Upper lobe of left lung (tissue), 6 donors: ENCODE measurements at places on chromosomes 11 and 22. TPM values are rescaled to one million over a fixed set of nuclear protein-coding genes. Genes with fewer than 3 reads are reported as not detected.

Gene TMEM109
- 153 TPM for total RNA-seq

Gene KCNQ1
- total RNA-seq: 18.0 TPM

GRCh38 chr11:2192435-2192834 is 20.8 kb upstream of the TH start:
- no peaks in the 10 kb centered on the region for H3K36me3 ChIP-seq
- no peaks in the 10 kb centered on the region for H3K27me3 ChIP-seq
- peaks cover 17% of the 10 kb centered on the region for H3K4me1 ChIP-seq
- DNase-seq: no peak

DNA sequence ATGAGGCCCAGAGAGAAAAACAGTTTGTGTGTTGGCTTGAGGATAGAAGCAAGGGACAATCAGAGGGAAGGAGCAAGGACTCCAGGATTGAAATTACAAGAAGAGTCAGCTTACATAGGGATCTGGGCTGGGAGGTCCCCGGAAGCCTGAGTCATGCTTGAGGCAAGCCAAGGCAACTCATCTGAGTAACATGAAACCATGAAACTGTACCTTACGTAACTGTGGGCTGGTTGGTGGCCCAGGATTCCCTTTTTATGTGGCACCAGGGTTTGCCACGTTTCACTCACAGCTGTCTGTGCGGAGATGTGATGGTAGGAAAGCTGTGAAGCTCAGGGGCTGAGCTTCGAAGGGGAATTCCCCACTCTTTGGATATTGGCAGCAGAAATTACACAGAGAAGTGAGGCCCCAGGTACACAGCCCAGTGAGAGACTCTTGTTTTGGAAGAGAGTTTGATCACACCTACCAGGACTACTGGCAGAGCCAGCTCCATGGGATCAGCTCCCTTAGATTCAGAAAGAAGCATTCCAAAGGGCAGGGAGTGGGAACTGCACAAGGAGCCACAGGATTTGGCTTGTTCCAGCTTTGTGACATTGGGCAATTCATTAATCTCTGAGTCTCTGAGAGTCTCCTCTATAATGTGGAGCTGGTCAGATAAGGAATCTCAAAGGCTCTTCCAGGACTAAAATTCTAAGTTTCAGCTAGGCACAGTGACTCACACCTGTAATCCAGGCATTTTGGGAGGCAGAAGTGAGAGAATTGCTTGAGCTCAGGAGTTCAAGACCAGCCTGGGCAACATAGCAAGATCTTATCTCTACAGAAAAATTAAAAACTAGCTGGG is 7.8 kb downstream of the SLC5A1 start:
- no peaks in the 10 kb centered on the region for H3K4me1 ChIP-seq
- H3K4me3 ChIP-seq: no peak overlapping the region
- no peak overlapping the region for H3K27ac ChIP-seq
- H3K36me3 ChIP-seq: no peaks in the 10 kb centered on the region
- no peak for DNase-seq

DNA sequence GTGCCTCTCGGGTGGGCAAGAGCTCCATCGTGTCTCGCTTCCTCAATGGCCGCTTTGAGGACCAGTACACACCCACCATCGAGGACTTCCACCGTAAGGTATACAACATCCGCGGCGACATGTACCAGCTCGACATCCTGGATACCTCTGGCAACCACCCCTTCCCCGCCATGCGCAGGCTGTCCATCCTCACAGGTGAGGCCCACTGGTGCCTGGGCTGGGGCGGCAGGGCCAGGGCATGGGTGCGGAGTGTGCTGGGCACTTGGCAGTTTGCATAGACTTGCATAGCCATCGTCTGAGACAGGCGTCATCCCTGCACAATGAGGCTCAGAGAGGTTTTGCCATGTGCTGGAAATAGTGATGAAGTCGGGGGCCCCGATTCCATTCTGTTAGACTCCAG is 6.3 kb downstream of the RASD2 start:
- no peak overlapping the region for H3K27ac ChIP-seq
- H3K36me3 ChIP-seq: no peaks in the 10 kb centered on the region
- H3K4me1 ChIP-seq: no peaks in the 10 kb centered on the region
- H3K27me3 ChIP-seq: no peaks in the 10 kb centered on the region

DNA sequence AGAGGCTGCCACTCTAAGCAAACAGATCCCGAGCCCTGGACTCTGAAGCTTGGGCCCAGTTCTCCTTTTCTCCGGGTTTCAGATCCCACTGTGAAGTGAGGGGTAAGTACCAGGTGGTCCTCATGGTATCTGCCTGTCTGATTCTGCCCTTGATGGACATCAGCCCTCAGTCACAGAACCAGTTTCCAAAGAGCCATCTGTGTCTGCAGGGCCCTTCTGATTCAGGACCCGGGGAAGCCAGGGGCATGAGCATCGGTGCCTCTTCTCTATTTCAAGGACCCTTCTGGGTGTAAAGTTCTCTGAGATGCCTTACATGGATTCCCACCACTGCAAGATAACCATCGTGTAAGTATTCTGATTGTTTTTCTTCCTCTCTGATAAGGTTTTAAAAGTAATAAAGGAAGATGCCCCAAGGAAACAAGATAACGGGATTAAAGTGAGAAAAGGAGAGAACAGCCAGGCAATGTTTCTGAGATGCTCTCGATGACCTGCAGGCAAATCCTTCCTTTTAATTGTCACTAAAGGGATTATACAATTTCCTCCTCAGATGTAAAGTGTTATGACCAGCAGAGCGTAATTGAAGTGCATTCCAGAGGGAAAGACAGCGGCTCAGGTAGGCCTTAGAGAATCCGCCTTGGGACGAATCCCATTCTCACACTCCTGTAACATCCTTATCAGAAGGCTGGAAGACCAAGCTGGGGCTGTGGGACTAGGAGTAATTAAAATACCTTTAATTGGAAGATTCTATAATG is 924.3 kb downstream of the TBC1D22A start:
- no peaks in the 10 kb centered on the region for H3K36me3 ChIP-seq
- H3K27me3 ChIP-seq: no peaks in the 10 kb centered on the region
- no peaks in the 10 kb centered on the region for H3K4me1 ChIP-seq
- H3K4me3 ChIP-seq: no peak overlapping the region
- DNase-seq: no peak

DNA sequence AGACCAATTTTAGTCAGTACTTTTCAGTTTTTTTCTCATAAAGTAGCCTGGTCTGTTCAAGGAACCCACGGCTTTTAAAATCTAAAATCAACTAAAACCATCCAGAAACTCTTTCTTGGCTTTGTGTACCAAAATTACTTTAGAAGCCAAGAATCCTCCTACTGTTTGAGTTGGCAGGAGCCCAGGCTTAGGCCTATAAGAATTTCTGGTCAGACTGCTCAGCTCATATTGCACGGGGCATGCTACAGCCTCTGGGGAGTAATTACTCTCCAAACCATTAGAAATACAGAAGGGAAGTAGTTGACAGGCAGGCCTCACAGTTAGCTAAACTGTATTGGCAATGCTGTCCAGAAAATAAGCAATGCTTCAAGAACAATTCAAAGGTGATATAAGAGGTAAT is 1862.9 kb upstream of the RAG2 start:
- DNase-seq: peak; percentile 74
- no peak overlapping the region for H3K27ac ChIP-seq
- H3K4me3 ChIP-seq: no peak overlapping the region
- H3K4me1 ChIP-seq: no peaks in the 10 kb centered on the region

- H3K27me3 ChIP-seq: no peaks in the 10 kb centered on the region
- H3K4me3 ChIP-seq: no peak overlapping the region
- H3K4me1 ChIP-seq: no peaks in the 10 kb centered on the region
- no peak for DNase-seq
- no peak overlapping the region for H3K27ac ChIP-seq
- H3K36me3 ChIP-seq: no peaks in the 10 kb centered on the region
Measured at GRCh38 chr11:77400775-77401449, 73.0 kb downstream of the PAK1 start.

GRCh38 chr11:29282088-29282487 is 734.7 kb downstream of the KCNA4 start:
- H3K36me3 ChIP-seq: no peaks in the 10 kb centered on the region
- no peaks in the 10 kb centered on the region for H3K4me1 ChIP-seq
- no peak overlapping the region for H3K27ac ChIP-seq
- H3K27me3 ChIP-seq: no peaks in the 10 kb centered on the region
- H3K4me3 ChIP-seq: no peak overlapping the region

GRCh38 chr11:131036514-131036913 is 120.2 kb upstream of the SNX19 start:
- H3K4me1 ChIP-seq: no peaks in the 10 kb centered on the region
- H3K36me3 ChIP-seq: no peaks in the 10 kb centered on the region
- no peak for DNase-seq
- no peak overlapping the region for H3K4me3 ChIP-seq
- H3K27ac ChIP-seq: no peak overlapping the region

DNA sequence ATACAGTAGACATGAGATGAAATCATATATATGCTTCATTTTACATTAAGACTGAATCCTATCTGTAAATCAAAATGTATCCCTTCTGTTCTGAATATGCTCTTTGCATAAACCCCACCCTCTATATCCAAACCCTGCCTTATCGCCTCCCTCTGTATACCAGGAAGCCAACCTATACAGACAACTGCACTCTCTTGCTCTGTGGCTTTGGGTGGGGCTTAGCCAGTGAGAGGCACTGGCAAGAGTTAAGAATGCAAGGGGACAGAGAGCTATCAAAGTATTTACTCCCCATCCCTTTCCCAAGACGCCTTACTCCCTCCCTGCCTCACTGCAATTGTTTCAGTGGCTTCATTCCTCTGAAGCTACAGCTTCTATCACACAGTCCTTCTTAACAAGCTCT is 309.8 kb downstream of the TTC28 start:
- no peak overlapping the region for H3K4me3 ChIP-seq
- H3K27me3 ChIP-seq: no peaks in the 10 kb centered on the region
- no peak for DNase-seq
- H3K36me3 ChIP-seq: no peaks in the 10 kb centered on the region
- H3K4me1 ChIP-seq: peaks cover 21% of the 10 kb centered on the region

GRCh38 chr22:39773976-39774539 is 119.5 kb downstream of the ENTHD1 start:
- peaks cover 8% of the 10 kb centered on the region for H3K4me1 ChIP-seq
- DNase-seq: no peak
- no peak overlapping the region for H3K27ac ChIP-seq
- H3K4me3 ChIP-seq: no peak overlapping the region

DNA sequence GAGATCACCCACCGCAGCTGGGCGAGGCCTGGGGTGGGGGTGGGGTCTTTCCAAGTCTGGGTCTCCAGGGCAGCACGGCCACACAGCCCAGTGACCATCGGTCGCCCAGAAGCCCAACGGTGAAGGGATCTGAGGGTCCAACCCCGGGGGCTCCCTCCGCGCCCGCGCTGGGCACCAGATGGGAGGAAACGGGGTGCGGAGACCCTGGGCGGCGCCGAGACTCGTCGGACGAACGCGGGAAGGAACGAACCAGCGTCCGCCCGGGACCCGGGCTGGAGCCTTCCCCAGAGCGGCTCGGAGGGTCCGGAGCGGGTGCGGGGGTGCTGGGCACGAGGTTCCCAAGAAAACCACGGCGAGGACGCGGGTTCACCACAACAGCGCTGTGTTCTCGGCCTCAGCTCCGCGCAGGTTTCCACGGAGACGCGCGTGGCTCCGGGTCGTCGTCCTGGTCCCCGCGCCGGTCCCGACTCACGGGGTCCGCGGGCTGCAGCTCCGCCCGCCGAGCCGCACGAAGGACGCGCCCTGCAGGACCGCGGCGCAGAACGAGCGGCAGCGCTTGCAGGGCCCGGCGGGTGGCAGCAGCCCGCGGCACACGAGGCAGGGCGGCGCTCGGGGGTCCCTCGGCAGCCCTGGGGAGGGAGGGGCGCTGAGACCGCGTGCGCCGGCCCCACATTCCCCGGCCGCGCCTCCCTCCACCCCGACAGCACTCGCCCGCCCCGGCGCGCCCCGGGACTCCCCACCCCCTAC is 2.3 kb upstream of the IL17REL start:
- DNase-seq: peak; percentile 78
- H3K4me3 ChIP-seq: no peak overlapping the region
- peaks cover 25% of the 10 kb centered on the region for H3K27me3 ChIP-seq
- H3K27ac ChIP-seq: no peak overlapping the region
- H3K4me1 ChIP-seq: peaks cover 43% of the 10 kb centered on the region
- no peaks in the 10 kb centered on the region for H3K36me3 ChIP-seq

- no peaks in the 10 kb centered on the region for H3K36me3 ChIP-seq
- H3K27ac ChIP-seq: no peak overlapping the region
- no peaks in the 10 kb centered on the region for H3K4me1 ChIP-seq
- no peaks in the 10 kb centered on the region for H3K27me3 ChIP-seq
Measured at GRCh38 chr22:22547226-22547625, 11.8 kb downstream of the PRAME start.

GRCh38 chr11:115504276-115505158 is at the start of gene CADM1:
TSS of gene CADM1 (minus strand) at chr11:115504415.
- no peaks in the 10 kb centered on the region for H3K36me3 ChIP-seq
- peak; percentile 98 for DNase-seq
- H3K27me3 ChIP-seq: no peaks in the 10 kb centered on the region
- peaks cover 11% of the 10 kb centered on the region for H3K4me1 ChIP-seq
